HEK293T (cell line): ENCODE measurements at places on chromosomes 3 and 15.

DNA sequence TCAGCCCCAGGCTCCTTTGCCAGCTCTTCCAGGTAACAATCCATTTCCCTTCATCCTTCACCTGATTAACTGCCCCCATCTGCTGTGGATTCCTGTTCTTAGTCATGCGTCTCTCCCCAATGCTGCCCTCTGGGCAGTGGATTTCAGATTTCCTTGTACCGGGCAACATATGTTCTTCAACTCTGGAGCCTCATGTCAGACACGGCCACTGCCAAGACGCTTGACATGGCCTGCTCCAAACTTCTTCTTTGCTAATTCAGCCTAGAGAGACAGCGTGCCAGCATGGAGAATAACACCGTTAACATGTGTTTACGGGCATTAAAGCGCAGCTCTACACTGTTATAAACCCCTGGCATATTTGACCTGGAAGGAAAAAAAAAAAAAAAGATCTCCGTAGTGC lies 1035.1 kb upstream of the NR2F2 start:
- no peak for DNase-seq

- no peak for DNase-seq
Observed at GRCh38 chr3:81549388-81549787, 212.1 kb downstream of the GBE1 start.

DNA sequence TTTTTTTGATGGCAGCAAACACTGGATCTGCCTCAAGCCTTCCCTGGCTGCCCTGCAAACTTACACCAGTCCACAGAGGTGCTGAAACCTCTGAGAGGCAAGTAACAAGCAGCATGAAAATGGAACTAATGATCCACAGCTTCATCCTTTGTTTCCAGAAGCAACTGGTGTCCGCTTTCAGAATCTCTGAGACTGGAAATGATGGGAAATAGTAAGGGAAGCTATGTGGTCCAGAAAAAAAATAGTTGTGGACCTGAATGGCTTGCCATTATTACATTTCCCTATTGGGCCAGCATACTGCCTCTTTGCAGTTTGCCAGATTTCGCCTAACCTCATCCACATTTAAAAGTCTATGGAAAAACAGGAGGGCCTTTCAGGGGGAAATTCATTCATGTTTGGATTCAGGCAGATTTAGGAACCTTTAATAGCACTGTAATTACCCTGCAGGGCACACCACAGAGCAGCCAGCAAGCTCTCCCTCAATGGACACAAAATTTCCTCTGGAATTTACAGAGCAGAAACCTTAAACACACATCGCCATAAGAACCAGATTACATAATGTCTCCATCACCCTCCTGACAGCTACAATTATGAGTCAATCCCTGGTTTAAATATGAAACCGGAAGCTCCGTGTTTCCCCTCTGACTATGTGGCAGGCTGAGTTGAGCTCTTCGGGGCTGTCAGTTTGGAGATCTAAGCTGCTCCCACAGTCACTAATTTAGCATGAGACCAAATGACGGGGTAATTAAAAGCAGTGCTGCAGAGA lies 134.4 kb downstream of the TMCO5A start:
- DNase-seq = no peak

- DNase-seq = no peak
Observed at GRCh38 chr15:93866476-93866875, 364.9 kb upstream of the MCTP2 start.

DNA sequence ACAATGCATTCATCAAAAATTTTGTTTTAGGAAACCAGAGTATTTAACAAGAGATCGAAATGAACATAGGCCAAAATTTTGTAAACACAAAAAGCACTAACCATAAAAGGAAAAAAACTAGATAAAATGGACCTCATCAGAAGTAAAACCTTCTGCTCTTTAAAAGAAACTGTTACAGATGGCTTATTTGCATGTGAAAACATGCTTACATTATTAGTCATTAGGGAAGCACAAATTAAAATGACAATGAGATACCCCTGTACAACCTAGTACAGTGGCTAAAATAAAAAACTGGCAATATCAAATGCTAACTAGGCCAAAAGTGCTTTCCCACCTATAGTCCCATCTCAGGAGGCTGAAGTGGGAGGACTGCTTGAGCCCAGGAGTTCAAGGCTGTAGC lies 19.3 kb downstream of the UBR1 start:
- no peak for DNase-seq
